ENCODE measurements at places on chromosomes 13 and 19.

- DNase-seq: no peak
Measured at GRCh38 chr13:56755181-56755935, 385.4 kb upstream of the PRR20A start.

DNA sequence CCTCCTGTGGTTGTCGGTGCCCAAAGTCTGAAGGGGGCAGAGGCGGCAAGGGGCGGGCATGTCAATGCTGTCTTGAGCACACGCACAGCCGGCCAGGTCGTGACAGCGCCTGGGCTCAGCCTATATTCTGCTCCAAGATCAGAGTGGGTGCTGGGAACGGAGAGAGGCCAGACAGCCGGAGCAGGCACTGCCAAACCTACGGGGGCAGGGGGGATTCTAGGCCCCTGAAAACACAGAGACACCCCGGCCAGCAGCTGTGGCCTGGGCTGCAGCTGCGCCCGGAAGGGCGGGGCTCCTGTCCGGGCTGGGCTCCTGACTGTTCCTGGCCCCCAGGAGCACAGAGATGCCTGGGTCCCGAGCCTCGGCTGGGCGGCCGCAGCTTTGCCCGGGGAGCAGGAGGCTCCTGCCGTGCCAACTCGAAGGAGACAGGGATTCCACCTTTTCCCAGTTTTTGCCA, 2662.9 kb upstream of the PCDH20 start:
- no peak for DNase-seq

- no peak for DNase-seq
Measured at GRCh38 chr13:26991508-26992181, 180.0 kb downstream of the USP12 start.

GRCh38 chr13:91079176-91079575, 268.3 kb upstream of the MIR17HG start:
- no peak for DNase-seq

DNA sequence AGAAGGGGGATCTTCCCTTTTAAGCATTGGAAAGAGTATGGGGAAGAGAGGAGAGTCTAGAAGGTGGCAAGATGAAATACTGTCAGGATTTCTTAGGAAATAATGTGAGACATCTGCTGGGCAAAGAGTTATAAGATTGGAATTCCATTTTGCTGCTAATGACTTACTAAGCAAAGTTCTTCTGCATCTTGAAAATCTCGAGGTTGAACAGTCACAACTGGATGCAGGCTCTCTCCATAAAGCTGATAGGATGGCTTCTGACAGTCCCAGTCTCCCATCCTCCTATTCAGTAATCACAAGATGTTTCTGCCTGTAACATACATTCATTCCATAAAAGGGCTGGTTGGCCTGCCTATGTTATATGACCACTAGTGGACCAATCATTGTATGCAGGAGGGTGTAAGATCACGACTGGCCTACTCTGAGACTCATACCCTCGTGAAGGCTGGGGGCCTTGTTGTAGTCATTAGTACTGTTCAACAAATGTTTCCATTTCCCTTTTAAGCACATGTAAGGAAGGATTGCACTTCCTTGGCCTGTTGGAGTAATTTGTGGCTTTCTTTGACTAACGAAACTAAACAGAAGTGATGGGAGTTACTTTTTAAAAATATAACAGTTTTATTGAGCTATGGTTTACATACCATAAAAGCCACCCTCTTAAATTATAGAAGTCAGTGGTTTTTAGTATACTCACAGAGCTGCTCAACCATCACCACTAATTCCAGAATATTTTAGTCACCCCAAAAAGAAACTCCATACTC, 45.0 kb upstream of the TDRD3 start:
- no peak for DNase-seq

- no peak for DNase-seq
Measured at GRCh38 chr19:42152910-42153671, 20.8 kb upstream of the POU2F2 start.

DNA sequence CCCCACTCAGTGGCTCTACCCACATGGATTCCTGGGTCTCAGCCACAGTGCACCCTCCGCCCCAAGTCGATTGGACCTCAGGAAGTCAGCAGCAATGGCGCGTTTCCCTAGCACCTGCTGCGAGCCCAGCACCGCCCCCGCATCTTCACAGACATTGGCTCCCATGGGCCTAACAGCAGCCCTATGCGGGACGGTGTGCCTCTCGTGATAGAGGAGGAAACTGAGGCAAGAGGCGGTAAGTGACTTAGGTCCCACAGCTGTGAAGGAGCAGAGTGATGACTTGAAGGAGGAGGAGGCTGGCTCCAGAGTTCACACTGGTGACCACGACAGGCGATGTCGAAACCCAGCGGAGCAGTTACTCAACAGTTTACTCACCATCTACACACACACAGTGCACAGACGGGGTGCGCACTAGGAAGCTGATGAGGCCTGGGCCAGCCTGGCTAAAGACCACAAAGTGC, 104.5 kb upstream of the SOX1 start:
- DNase-seq: no peak

DNA sequence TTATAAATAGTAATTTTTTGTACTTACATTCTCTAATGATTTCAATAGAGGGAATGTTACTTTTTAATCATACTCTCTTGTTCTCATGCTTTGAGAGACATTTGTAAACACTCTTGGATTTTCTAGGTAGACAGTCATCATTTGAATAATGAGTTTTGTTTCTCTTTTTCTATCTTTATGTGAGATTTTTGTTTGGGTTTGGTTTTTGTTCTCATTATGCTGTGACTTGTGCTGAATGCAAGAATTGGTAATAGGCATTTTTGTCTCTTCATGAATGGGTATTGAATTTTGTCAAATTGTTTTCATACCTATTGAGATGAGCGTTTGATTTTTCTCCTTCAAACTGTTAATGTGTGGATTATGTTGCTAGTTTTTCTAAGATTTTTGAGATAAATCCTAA, 56.8 kb upstream of the GPR183 start:
- DNase-seq: no peak

DNA sequence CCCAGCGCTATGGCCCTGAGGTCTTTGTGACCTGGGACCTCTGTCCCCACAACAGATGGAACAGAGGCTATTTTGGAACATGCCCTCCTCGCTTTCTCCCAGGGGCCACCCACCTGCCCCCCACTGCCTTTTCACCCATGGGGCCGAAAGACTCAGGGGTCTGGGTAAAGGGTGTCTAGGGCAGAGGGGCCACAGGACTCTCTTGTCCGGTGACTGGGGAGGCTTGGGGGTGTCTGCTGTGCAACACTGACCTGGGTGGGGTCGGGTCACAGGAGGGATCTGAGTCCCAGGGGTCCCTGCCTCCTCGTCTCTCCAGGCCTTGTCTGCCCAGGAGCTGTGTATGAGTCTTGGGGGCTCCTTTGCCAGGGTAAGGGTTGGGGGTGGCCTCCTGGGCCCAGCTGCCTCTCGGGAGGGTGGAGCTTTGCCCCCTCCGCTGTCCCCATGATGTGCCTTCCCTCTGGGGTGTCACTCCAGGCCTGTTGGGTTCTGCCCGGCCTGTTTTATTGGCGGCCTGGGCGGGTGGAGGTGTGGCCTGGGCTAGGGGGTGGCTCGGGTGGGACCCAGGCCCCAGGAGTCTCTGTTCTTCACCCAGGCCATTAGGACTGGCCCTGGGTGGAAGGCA, 2.1 kb downstream of the ARID3A start:
- no peak for DNase-seq

- DNase-seq: no peak
Measured at GRCh38 chr19:29866011-29866410, 54.2 kb downstream of the CCNE1 start.

DNA sequence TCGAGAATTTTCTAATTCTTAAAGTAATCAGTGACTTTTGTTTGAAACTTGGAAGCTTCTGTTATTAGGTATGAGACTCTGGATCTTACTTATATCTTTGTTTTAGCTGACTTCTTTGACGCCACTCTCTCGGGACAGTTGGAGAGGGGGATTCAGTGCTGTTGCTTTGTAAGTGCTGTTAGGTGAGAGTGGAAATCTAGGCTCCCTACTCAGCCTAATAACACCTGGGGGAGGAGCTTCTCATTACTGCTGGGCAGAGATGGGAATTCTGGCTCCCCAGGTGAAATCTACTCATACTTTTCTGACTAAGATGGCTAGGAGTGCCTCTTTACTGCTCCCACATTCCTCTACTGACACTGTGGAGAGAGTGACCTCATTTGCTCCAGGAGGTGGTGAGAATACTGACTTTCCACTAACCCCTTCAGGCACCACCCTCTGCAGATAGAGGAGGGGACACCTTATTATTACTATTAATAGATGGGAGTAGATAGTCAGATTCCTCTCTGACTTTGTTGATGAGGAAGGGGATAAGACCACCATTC, 324.9 kb upstream of the SPRY2 start:
- DNase-seq: no peak

DNA sequence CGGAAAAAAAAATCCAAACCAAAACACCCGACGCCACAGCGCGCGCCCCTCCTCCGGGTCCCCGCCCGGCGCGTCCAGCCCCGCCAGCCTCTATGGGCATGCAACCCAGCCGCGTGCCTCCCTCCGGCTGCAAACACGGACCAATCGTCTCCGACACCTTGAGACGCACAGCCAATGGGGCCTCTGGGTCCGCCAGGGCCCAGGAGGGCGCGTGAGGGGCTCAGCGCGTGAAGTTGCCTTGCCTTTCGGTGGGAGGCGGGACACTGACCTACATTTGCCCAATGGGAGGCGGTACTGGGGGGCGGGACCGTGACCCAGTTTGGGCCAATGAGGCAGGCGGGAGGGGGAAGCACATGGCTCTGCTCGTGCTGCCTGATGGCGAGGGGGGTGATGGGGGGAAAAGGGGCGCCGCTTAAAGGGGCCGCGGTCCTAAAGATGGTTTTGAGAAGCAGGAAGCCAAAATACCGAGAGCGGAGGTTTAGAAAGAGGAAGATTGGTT, 319 bp upstream of the DBP start:
- DNase-seq: peak; percentile 99

GRCh38 chr13:90680826-90681225, 666.7 kb upstream of the MIR17HG start:
- DNase-seq: no peak

GRCh38 chr13:33169273-33169980, 116.1 kb downstream of the STARD13 start:
- no peak for DNase-seq

DNA sequence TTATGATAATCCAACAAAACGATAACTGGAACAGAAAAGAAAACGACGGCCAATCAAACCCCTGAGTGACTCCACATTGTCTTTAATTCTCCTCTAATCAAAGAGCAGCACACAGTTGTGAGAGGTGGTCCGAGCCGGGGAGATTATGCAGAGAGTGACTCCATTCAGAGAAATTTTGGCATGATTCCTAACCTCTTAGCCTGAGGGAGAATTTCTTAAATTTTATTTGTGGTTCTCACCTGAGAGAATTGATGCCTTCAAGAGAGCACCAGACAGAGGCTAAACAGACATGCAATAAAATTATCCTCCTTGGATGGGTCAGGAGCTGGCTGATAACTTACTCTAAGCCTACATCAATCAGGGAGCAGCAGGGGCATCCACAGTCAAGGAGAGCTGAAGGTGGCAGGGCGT, 310.0 kb upstream of the KLF12 start:
- no peak for DNase-seq

GRCh38 chr19:54141356-54141755, 3.8 kb downstream of the CNOT3 start:
- DNase-seq: no peak

DNA sequence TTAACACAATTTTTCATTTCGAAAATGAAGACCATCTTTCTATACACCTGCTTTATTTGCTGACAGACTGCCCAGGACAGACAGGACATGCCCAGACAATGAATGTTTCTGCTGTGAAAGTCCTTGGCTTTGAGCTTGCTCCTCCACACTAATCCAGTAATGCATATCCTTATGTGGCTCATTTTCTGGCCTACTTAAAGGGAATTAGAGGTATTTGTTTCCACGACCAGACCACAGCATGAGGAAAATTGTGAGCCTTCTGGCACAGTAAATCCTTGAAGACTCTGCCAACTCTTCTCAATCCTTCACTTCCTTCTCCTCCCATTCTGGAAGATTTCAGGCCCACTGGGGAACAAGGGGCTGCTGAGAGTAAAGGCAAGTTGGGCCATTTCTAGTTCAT, 25.7 kb downstream of the CCDC70 start:
- DNase-seq: no peak

DNA sequence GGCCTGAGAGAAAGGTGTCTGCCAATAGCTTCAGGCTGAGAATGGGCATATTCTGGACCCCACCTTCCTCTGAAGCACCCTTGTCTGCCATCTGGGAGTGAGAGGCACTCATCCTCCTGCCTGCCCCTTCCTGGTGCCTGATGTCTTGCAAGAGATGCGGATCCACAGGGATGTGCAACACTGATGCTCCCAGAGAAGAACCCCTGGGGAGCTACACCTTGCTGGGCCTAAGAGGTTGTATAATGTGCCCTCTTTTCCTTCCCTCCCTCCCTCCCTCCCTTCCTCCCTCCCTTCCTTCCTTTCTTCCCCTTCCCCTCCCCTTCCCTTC, 34.6 kb downstream of the ADPRHL1 start:
- DNase-seq: no peak

DNA sequence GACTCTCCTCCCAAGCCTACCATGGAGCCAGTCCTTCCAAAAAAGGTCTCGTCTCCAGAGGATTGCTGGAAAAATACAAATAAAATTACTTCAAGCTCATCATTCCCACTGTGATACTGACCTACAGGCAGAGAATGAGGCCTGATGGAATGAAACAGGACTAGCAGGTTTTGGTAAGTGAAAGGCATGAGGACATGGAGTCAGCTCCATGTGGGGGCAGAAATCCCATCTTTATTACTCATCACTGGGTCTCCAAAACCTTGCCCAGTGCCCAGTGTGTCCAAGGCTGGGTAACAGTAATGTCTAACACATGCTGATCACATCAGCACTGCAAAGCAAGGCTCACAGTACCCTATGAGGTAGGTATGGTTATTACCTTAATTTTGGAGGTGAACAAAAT, 235.4 kb downstream of the DNAJC15 start:
- no peak for DNase-seq

- DNase-seq: no peak
Measured at GRCh38 chr13:109790942-109791605, 4.7 kb upstream of the IRS2 start.

DNA sequence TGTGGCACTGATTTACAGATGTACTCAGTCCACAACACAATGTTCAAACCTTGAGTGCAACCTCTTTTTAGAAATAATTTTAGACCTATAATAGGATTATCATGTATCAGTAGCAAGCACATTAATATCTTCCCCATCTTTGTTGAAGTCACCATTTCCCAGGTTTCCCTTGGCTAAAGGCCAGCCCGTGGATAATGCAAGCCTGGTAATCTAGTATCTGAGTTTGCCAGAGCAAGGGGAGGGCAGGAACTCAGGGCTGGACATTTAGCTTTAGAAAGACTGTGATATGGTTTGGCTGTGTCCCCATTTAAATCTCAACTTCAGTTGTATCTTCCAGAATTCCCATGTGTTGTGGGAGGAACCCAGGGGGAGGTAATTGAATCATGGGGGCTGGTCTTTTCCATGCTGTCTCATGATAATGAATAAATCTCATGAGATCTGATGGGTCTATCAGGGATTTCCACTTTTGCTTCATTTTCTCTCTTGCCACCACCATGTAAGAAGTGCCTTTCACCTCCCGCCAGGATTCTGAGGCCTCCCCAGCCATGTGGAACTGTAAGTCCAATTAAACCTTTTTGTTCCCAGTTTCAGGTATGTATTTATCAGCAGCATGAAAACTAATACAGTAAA, 37.7 kb downstream of the SLC6A16 start:
- no peak for DNase-seq

- no peak for DNase-seq
Measured at GRCh38 chr13:84571264-84571663, 689.0 kb upstream of the SLITRK1 start.

GRCh38 chr13:20984879-20985278, 76.5 kb downstream of the LATS2 start:
- DNase-seq: no peak
